Stimulated activated CD4-positive, alpha-beta T cell treated with anti-CD3 and anti-CD28 coated beads, Interleukin-15, amount 100 ng/mL, for 1 hour (primary cell): ENCODE measurements at places on chromosomes 5 and 9.

DNA sequence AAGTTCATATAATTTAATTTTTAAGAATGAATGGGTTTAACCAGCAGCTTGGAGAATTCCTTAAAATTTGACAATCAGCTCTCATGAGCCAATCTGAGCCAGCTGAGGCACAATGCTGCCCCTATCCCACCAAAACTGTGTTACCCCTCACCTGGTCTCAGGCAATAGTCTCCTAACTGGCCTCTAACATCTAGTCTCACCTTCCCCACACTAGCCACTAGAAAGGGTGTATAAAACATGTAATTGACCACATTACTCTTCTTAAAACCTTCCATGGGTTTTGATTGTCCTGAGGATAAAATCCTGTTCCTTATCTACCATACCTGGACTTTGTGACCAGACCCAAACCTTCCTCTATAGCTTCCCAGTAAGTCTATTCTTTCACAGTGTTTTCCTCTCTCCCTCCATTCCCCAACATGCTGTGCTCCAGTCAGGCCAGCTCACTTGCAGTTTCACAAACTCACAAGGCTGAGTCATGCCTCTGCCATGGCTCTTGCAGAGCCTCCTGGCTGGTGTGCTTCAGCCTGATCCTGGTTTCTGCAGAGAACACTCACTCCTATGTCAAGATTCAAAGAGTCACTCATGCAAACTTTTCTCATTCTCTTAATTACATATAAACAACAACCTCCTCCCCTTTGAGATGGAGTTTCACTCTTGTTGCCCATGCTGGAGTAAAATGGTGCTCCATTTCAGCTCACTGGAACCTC lies 16.0 kb upstream of the ZCCHC7 start:
- DNase-seq: no peak

- no peak for DNase-seq
These were observed 532.9 kb downstream of the ANXA1 start for GRCh38 chr9:73684601-73685000.

- no peak for DNase-seq
These were observed 1285.8 kb upstream of the CDH9 start for GRCh38 chr5:28324174-28324573.

GRCh38 chr5:160333721-160334120 lies 21.4 kb upstream of the CCNJL start:
- DNase-seq: no peak

- no peak for DNase-seq
These were observed 109.4 kb downstream of the CMYA5 start for GRCh38 chr5:79798893-79799590.

DNA sequence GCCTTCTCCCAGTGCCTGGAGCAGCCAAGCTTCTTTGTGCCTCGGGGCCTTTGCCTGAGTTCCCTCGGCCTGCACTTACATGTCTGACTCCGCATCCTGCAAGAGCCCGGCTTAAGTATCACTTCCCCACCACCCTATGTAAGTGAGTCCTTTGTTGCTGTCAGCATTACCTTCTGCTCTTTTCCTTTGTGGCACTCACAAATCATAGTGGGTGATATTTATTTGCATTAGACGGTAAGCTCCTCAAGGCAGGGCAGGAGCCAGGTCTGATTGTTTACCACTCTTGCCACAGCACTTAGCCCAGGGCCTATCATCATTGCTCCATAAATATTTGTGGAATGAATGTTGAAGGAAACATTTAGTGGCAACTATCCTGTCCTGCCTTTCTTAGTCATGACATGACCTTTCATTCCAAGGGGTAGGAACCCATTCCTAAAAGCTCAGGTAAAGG lies 4.8 kb downstream of the GM2A start:
- no peak for DNase-seq

- DNase-seq: no peak
These were observed 62.5 kb downstream of the MRPL36 start for GRCh38 chr5:1736889-1737711.

DNA sequence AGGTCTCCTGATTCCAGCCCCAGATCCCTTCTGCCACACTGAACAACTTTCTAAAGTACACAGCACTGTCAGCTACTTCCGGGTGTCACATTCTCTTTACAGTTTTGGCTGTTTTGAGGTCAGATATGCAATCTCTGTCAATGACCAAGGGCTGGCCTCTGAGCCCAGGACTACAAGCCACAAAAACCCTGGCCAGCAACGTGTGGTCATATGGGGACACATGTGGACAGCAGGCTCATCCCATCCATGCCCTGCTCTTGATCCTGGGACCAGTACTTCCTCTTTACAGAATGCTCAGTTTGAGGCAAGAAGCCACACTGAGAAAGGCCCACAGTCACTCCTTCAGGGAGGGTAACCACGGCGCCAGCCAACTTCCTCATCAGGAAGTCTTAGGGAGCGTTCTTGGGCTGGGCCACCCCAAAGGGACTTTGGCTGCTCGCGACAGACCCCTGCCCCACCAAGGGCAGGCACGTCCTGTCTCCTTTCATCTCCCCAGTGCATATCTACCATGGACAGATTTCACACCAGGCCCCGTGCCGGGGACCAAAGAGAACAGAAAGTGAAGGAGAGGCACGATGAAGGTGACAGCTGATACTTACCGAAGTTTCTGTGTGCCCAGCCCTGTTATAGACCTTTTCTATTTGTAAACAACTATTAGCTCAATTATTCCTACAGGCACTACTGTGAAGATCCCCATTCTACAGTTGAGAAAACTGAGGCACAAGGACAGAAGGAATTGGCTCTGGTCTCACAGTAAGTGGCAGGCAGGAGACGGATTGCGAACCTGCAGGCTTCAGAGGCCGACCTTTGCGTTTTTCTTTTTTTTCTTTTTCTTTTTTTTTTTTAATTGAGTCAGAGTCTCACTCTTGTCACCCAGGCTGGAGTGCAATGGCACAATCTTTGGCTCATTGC lies 37.3 kb downstream of the STK10 start:
- no peak for DNase-seq

DNA sequence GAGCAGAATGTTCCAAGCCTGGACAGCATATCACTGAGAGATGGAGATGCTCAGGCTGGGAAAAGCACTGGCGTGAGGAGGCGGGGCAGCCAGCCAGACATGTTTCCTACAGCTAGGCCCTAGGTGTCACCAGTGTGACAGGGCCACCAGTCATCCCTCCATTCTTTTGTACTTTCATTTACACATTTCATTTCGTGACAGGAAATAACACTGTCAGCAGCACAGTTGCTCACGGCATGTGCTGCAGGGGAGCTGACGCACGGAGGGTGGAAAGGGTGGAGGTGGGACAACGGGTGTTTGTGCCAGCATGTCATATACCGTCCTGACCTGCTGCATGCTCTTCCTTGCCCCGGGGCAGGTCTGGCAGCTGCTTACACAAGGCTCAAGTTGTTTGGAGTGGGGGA lies 14.8 kb upstream of the CEMIP2 start:
- peak; percentile 60 for DNase-seq

DNA sequence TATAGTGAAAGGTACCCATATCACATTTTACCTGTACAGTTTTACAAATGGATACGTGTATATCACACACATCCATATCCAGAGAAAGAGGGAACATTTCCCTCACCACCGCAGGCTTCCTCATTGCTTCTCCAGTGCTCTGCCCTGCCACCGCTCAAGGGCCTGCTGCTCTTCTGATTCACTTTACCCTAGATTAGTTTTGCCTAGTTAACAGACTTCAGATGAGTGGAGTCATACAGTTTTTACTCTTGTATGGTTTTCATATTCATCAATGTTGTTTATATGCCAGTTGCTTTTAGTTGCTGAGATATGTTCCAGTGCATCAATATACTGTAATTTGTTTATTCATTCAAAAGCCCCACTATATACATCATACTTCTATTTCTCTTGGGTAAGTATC lies 53.9 kb upstream of the POMT1 start:
- DNase-seq: no peak

- no peak for DNase-seq
These were observed 50.3 kb upstream of the TGFBR1 start for GRCh38 chr9:99054581-99054980.

DNA sequence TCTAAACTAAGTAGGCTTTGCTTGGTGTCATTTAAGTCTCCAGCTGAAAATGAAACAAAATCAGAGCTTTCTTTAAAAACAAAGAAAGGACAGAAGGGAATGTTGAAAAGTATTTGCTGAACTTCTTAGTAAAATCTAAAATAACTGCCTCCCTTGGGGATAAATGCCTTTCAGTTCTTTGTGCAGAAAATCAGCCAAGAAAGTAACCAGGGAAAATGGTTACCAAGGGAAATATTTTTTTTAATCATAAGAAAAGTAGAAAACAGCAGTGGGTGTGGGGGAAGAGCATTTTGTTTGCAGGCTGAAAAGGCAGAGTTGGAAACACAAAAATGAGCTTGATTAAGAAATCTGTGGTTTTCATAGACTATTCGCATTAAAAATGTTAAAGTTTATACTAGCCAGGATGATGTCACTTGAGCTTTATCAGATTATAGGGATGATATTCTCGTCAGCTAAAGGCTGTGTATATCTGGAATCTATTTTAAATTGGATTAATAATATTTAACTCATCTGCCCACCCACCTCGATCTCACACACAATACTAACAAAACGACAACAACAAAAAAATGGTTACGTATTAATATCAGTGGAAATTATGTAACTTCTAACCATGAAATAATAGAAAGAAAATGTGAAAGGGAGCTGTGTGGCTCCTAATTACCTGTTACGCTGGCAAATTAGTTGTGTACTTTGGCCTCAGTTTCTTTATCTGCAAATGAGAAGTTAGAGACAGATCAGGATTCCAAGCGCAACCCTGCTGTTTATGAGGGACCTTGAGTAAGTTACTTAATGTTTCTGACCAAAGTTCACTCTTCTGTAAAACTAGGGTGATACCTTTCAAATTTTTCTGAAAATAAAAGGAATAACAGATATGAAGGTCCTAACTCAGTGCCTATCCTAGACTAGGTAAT lies at the start of gene ECM2:
TSS of gene ECM2 (minus strand) at position 51 of the 911 bp plus-strand sequence. CDS start 13,124 bp downstream, outside the sequence.
- no peak for DNase-seq
